ENCODE measurements at places on chromosomes 6 and 20.

DNA sequence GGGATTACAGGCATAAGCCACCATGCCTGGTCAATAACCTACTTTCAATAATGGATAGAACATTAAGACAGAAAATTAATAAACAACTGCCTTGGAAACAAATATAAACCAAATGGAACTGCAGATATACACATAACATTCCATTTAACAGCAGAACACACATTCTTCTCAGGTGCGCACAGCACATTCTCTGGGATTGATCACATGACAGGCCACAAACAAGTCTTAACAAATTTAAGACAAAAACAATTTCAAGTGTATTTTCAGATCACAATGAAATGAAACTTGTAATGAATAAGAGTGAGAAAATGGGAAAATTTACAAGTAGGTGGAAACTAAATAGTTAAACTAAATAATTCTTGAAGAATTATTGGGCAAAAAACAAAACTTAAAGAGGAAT is 167.9 kb downstream of the TBX18 start:
- no peak for DNase-seq

DNA sequence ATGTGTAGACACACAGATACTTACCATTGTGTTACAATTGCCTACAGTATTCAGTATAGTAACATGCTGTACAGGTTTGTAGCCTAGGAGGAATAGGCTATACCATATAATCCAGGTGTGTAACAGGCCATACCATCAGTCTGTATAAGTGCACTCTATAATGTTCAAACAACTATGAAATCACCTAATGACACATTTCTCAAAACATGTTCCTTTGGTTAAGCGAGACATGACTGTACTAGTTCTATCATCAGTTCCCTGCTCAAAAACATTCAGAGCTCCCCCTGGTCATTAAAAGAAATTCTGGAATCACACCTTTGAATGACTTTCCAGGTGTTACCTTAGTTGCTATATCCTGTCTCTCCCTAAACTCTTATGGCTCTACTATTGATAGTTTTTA is 70.4 kb upstream of the SLC2A12 start:
- no peak for DNase-seq

- DNase-seq = no peak
Observed at GRCh38 chr20:48373555-48373934, 454.3 kb downstream of the PREX1 start.

DNA sequence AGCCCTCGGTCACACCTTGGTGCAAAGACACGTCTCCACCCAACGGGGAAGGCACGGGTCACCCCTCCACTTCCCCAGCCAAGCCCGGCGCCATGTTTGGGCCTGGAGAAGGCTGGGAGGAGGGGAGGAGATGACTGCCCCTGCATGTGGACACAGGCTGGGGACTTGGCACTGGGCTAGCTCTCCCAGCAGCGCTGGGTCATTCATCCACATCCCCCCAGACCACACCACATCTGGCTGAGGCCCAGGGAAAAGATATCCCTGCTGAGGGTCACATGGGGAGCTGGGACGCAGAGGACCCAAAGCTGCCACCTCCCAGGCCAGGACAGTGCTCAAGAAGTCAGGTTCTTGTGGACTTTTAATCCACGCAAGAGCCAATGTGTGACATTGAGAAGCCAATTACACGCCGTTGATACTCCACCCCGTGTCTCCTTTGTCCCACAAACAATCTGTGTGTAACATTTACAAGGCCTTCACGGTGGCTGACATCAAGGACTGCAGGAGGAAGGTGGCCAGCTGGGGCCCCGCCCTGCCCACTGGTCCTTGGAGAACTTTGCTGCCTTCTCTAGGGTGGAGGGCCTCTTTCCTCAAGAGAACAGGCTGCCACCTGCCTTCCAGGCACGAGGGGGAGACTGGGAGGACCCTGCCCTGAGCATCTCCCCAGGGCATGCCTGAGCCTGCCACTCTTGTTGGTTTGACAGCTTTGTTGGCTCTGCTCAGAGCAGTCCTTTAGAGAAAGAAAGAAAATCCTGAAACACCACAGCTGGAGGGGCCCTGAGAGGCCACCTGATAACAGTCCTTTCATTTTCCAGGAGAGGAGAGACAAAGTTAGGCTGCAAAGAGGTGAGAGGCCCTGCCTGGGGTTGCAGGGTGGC is 5.3 kb upstream of the IP6K3 start:
- DNase-seq = no peak

- no peak for DNase-seq
Observed at GRCh38 chr6:14913931-14914330, 331.9 kb upstream of the JARID2 start.

- DNase-seq = no peak
Observed at GRCh38 chr6:70538376-70538775, 28.4 kb upstream of the SDHAF4 start.

DNA sequence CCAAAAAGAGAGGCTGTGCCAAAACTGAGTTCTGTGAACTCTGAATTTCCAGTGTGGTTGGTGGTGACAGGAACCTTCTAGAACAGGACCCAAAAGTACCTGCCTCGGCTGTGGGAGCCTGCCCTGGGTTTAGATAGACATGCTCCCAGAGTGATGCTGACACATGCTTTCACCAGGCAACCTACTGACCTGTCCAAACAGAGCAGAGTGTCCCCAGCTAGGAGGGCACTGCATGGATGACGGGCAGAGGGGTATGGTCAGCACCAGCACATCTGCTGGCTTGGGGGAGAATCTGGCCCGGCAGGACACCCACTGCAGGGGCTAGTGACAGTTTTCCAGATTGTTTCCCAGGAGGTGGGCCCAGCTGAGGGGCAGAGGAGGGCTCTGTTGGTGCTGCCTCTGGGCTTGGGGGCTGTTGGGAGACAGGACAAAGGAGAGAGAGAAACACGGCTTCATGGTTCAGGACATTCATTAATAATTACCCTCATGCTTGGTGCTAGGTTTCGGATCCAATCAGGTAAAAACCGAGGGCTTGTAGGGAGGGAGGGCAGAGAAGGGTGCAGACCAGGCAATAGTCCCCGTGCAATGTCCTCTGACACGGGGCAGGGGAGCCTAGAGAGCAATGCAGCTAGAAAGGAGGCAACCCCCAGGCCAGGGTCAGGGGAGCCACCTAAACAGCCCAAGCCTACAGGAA is 15.0 kb downstream of the KCNK5 start:
- no peak for DNase-seq

GRCh38 chr20:44728801-44729443 is 13.8 kb downstream of the CCN5 start:
- DNase-seq = peak; percentile 94

DNA sequence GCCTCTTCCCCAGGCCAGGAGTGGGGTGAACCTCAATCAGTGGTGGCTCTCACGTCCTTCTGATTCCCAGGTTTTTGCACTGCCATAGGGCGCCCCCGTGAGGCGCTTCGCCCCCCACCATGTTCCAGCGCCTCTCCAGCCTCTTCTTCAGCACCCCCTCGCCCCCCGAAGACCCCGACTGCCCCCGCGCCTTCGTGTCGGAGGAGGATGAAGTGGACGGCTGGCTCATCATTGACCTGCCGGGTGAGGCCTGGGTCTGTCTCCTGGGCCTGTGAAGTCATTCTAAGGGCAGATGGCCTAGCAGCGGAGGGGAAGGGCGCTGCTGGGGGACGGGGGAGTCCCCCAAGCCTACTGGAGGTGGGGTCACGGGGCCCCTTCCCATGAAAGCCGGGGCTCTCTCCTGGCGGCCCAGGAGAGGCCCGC is 4.5 kb downstream of the TP53INP2 start:
- DNase-seq = peak; percentile 60

- no peak for DNase-seq
Observed at GRCh38 chr6:40437631-40438030, 149.5 kb downstream of the LRFN2 start.

DNA sequence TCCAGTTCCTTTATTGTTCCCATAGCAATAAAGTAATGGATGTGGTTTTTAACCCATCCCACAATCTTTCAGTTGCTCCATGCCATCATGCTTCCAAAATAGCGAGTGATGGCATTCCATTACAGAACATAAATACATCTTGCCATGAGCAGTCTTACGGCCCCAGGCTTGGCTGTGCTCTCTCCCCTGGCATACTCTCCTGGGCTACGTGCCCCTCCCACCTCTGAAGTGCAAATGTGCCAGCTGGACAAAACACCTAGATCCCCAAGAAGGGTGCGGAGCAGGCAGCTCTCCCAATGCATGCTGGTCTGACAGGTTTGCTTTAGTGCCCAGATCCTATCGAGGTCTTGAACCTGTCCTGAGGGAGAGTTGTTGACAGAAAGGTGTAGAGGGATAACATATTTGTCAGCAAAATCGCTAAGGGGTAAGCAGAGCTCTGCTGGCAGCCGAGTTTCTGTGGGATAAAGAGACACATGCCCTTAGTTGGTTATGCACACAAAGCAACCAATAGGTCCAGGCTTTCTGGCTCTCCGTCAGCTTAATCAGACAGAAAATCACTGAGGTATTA is 43.9 kb upstream of the PAX1 start:
- no peak for DNase-seq

GRCh38 chr20:37566590-37567330 is 39.1 kb upstream of the BLCAP start:
- no peak for DNase-seq

GRCh38 chr20:61135968-61136367 is 116.1 kb upstream of the CDH4 start:
- no peak for DNase-seq

DNA sequence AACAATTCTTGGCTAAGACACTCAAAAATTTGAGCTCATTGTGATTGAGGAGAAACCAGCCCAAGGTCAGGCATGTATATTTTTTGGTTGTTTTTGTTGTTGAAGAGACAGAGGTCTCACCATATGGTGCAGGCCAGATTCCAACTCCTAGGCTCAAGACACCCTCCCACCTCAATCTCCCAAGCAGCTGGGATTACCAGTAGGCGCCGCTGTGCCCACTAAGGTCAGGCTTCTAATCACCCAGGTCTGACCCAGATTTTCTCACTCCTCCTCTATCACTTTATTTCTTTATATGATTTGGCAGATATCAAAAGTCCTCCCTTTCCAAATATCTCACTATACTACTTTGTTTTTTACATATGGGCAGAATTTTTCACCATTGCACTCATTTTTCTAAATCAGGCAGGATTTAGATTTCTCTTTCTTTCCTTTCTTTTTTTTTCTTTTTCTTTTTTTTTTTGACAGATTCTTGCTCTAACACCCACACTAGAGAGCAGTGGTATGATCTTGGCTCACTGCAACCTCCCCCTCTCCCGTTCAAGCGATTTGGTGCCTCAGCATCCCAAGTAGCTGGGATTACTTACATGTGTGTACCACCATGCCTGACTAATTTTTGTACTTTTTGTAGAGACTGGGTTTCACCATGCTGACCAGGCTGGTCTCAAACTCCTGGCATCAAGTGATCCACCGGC is 1.7 kb upstream of the C6orf141 start:
- no peak for DNase-seq

DNA sequence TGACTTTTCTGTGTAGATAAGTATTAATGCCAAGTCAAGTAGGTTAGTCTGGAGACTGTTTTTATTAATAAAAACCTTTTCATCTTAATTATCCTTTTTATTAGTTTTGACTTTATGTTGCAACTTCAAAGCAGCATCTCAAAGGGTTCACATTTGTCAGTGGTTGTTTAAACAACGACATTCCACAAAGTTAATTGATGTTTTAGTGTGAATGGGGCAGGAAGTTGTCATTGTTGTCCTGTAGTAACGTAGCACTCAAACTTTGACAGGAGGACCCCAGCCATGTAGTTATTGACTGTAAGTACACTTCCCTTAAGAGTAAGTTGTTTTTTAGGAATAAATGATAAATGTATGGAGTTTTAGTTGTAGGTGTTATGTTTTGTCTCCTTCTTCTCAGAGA is 11.3 kb downstream of the SLC16A10 start:
- no peak for DNase-seq

DNA sequence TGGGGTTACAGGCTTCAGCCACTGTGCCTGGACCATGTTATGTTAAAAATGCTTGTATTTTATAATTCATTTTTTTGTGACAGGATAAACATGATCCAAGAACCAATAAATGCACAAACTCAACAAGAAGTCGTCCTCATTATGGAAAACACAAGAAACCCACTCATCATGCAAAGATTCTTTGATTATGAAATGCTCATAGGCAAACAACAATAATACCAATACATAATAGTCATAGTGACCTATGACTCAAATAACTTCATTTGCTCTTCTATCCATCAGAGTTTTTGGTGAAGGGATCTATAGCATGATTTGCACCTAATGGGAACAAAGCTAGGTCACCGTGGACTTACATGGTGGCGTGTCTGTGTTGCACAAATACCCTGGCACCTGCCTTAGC is 217.1 kb upstream of the THEMIS start:
- DNase-seq = no peak

DNA sequence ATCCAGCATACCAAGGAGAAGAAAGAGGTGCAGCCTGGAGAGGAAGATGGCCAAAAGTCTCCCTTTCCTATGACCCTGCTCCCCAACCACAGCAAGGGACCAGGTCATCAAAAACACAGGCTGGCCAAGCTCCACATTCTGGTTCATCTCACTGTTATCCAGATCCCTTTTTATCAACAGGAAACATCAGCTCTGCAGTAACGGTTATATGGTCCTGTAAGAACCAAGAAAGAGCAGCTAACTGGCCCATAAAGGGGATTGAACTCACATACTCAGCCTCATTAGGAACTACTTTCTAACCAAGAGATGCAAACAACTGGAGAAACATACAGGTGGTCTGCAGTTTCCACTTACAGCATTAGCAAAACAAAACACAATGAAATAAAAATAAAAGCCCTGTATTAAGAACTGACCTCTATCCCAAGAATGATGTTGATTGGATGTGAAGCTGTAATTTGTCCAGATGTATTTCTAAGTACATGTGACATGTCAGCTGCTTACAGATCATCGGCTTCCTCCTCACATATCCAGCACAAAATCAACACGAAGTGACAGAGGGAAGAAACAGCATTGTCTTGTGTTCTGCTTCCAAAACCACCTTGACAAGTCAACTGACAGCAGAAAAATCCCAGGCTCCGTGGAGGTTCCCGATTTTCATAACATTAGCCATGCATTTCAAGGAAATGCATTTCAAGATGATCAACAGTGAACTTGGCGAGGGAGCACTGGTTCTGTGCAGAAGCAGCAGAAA is 557.2 kb upstream of the AGPAT4 start:
- no peak for DNase-seq

DNA sequence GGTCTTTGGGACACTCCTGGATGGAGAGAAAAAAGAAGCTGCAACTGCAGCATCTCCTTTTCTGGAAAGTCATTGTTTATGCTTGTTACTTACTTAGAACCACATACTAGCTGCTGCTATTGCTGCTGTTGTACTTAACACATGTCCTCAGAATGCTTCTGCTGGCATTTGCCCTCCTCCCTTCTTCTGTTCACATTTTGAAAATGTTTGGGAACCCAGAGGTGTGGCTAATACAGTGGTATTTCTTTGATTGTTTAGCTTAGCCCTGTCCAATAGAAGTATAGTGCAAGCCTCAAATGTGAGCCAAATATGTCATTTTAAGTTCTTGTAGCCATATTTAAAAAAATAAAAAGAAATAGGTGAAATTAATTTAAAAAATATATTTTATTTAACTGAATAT is 8.4 kb downstream of the DTD1 start:
- DNase-seq = no peak

Measured in Daoy (cell line).